ENCODE measurements at places on chromosomes 7 and 10. TPM values are rescaled to one million over a fixed set of nuclear protein-coding genes. Genes with fewer than 3 reads are reported as not detected.
A peak's percentile ranks its signal among the peaks of the same experiment; 100 is the strongest.

DNA sequence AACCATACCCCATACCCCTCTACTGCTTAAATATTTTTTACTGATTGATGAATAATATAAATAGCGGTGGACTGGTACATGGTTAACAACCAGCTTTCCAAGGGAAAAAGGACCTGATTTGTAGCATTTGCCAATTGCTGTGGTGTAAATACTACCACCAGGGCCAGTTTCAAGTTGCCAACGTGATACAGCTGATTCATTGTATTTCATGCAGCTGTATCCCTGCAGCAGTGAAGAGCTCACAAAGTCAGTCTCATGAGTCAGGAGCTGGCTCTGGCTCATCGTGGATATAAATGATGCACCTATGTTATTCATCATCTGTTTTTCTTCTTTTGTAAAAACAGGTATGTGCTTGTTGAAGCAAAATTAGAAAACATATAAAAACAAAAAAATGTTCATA lies 15.2 kb downstream of the CALML5 start:
- DNase-seq = no peak

GRCh38 chr7:66504131-66504530 lies 124.5 kb upstream of the KCTD7 start:
- no peak for DNase-seq

Gene ZNF853
- polyA plus RNA-seq = 13.8 TPM

- DNase-seq = no peak
These were observed 515.2 kb downstream of the REEP3 start for GRCh38 chr10:64036321-64036930.

GRCh38 chr10:28130267-28130666 lies 131.4 kb upstream of the ODAD2 start:
- DNase-seq = no peak

DNA sequence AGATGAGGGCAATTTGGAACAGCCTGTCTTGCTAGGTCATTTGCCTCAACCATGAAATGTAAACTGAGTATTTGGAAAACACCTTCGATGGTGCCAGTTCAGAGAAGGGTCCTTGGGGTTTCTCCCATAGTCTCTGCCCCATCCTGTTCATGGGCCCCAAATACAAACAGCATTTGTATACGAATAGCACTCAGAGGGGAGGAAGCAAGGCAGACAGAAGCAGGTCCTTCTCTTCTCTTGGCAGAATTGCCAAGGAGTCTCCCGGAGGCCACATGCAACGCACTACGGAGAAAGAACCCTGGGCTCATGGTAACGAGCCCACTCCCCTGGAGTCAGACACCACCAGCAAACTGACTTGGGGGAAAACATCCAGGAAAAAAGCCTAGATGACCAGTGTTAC lies 162.1 kb downstream of the RAB11FIP2 start:
- DNase-seq = no peak

Gene CUBN
- 276 TPM for polyA plus RNA-seq

DNA sequence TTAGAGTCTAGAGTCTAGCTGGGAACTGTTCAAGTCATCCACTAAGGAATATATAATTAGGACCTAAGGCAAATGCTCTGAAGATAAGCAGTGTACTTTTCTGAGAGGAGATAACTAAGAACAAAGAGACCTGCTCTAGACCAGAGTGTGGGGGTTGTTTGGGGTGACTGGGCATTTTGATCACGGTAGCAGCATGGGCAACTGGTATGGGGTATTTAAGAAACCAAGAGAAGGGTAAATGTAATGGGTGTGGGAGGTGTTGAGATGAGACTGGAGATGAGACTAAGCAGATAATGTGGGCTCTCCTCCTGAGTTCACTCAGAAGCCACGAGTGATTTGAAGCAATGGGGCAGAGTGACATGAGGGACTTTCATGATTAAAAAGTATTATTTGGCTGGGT lies 1082.9 kb downstream of the GATA3 start:
- no peak for DNase-seq

DNA sequence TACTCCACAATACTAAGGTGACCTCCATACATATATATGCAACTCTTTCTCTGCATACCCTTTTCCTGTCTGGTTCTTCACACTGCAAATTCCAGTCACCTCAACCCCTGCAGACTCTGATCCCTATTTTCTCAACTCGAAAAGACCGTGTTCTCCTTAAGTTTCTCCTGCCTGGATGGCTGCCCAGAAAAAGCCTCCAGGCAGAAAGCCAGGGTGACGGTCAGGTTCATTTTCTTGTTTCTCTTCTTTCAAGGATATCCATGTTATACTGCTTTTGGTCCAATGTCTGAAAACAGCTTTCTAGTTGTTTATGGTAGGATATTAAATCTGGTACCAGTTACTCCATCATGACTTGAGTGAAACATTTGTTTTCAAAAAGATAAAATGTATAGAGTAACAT lies 267.8 kb upstream of the MYO3A start:
- DNase-seq = peak; percentile 20

Gene SPDYE5
- polyA plus RNA-seq = 7.3 TPM

GRCh38 chr10:133335246-133336117 lies 1.2 kb downstream of the CALY start:
- DNase-seq = peak; percentile 63

DNA sequence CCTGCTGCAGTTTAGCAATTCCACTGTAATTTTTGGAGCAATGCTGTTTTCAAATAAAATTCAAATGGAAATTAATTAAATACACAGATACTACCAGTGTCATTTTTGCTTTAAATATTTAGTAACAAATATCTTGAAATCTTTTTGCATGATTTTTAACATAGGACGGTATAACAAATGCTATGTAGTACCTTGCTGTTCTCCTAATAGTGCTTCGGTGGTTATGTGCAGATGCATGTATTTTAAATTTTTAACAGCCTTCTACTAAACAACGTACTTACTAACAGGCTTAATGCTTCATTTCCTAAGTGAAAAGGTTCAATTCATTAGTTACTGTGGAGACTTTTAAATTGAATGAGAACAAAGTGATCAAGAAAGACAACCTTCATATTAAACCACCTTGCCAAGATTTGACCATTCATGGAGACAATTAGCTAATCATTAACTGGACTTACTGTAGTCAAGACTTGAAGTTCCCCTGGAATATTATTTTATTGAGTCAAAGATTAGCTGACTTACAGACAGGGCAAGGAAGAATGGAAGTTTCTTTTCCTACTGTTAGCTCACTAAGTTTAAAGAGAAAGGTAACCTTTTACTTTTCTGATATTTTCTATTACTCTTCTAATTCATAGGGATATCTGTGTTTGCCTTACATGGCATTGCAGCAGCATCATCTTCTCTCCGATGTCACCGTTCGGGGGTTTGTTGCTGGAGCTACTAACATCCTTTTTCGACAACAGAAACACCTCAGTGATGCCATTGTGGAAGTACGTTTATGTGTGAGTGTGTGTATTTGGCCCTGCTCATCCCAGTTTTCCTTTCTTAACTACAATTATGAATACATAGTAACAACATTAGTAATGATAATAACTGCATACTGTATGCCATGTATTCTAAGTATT lies 74.3 kb downstream of the AVL9 start:
- DNase-seq = peak; percentile 13

GRCh38 chr7:69439636-69440325 lies 158.5 kb upstream of the AUTS2 start:
- no peak for DNase-seq

Gene PSAP
- 769 TPM for polyA plus RNA-seq

DNA sequence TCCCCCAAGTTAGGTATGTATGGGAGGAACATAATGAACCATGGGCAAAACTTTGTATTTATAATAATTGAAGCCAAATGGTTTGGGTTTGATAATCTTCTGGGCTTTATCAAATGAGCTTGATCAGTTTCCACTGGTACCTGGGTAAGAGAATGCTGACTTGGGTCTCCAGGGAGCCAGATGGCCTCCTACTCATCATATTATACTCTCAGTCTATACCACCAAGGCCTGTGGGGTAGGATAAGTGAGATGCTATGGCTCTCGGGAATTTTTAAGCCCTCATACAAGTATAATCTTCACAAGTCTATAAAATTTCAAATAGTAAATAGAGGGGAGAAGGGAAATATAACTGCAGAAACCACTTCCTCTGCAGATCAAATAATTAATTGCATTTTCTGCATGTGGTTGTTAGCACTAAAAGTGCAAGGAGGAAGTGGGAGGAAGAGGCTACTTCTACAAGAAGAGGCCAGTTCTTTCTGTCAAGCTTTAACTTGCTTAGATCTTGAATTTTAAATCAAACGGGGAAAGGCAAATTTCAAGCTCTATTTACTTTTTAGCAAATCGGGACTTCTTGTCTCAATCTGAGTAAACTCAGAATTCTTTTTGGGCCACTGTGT lies 349.0 kb downstream of the SORCS1 start:
- DNase-seq = no peak

DNA sequence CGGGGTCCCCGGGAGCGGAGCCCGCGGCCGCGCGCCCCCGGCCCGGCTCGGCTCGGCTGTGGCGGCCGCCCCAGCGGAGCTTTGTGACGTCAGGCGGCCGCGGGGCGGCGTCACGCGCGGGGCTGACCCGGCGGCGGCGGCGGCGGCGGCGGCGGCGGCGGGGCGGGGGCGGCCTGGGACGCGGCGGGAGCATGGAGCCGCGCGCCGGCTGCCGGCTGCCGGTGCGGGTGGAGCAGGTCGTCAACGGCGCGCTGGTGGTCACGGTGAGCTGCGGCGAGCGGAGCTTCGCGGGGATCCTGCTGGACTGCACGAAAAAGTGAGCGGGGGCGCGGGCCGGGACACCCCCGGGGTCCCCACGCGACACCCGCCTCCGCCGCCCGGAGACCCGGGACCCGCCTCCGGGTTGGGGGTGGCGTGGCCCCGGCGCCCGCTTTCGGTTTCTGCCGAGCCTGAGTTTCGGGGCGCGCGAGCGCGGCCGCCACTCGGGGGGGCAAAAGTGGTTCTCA lies at the start of gene PWWP2B:
Gene PWWP2B, plus strand, starts transcription at position 165 of the 506 bp plus-strand sequence. Its CDS starts 27 bp downstream, at position 192.
- no peak for DNase-seq

Gene GNG11
- polyA plus RNA-seq = 38.1 TPM

GRCh38 chr7:23260371-23260770 lies 13.8 kb downstream of the GPNMB start:
- no peak for DNase-seq

DNA sequence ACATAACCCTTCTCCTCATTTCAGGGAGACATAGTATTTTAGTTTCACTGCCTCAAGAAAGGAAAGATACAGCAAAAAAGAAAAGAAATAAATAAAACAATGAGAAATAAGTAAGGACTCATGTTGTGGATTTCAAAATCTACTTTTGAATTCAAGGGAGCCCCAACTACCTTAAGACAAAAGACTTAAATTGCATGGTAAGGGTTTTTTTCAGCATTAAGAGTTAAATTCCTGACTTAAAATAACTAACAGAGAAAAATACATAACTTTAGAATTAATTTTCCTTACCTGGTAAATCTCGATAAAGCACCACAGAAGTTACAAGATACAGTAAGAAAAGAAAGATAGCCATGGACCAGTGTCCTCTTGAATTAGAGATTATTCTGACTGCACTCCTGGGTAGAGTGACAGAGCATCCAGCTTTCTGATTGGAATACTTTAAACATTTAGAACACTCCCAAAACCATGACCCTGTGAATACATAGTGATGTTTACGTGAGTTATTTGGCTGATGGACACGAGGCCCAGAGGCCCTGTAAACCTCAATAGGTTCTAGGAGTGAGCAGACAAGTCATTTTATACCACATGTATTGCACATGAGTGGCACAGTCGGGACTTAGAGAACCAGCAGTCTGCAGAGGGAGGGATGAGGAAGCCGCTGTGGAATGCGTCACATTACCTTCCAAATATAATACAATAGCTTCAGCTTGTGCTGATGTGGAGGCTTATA lies 292.5 kb upstream of the SEMA3C start:
- DNase-seq = no peak

DNA sequence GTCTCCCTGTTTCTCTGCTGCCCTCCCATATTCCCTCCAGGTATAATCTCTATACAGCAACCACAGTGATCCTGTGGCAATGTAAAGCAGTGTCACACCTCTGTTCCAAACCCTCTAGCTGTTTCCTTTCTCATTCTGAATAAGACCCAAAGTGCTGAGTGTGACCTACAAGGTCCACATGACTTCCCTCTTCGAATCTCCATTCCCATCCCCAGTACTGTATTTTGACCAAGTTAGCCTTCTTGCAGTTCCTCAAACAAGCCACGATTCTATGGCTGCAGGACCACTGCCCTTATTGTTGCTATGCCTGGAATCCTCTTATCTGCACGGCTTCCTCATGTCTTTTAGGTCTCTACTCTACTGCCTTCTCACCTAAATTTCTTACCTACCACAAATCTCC lies 291.9 kb downstream of the DOCK4 start:
- DNase-seq = no peak

GRCh38 chr10:63683223-63683622 lies 162.0 kb downstream of the REEP3 start:
- DNase-seq = no peak

DNA sequence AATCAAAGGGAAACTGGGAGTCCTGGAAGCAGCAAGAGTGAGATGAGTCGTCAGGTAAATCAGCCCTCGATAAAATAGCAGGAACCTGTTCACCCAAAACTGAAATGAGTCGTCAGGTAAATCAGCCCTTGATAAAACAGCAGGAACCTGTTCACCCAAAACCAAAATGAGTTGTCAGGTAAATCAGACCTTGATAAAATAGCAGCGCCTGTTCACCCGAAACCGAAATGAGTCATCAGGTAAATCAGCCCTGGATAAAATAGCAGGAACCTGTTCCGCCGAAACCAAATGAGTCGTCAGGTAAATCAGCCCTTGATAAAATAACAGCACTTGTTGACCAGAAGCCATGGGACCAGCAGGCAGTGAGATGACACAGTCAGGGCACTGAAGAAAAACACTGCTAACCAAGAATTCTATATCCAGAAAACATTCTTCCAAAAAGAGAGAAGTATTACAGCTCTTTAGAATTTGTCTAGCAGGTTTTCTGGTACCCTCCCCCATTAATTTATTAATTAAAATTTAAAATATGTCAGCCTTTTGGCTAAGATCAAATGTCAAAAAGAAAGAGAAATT lies 3.4 kb upstream of the CYP2E1 start:
- no peak for DNase-seq

Gene OR6B1
- not detected for polyA plus RNA-seq

DNA sequence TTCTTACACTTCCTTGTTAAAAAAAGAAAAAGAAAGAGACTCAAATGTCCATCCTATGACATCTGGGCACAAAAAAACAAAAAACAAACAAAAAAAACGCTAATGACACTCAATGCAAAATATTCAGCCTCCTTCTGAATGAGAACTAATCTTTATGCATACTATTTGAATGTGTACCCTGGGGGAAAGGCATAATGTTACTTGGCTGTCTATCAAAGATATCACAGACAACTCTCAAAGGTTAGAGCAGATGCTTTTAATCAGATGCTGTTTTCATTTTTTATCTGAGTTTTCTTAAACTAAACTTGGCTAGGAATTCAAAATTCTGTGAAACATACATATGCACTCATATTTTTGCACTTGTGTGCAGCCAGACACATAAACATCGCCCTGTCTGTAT lies 745.8 kb downstream of the CNTNAP2 start:
- DNase-seq = no peak

GRCh38 chr10:43471935-43472720 lies 35.2 kb downstream of the ZNF487 start:
- no peak for DNase-seq

Gene KBTBD2
- 69.2 TPM for polyA plus RNA-seq

All from left kidney (tissue), 8 donors.